Activated T-cell treated with anti-CD3 and anti-CD28 coated beads, Interleukin-2, amount 50 U/mL, for 24 hours (primary cell): ENCODE measurements at places on chromosomes 4 and X.

- DNase-seq: no peak
Measured at GRCh38 chrX:57964975-57965374, 54.7 kb upstream of the ZXDA start.

GRCh38 chr4:169202145-169202699 is 68.5 kb downstream of the SH3RF1 start:
- no peak for DNase-seq

- no peak for DNase-seq
Measured at GRCh38 chr4:173827707-173828106, 297.7 kb upstream of the HAND2 start.

- DNase-seq: no peak
Measured at GRCh38 chr4:54941994-54942552, 183.3 kb downstream of the KDR start.

- no peak for DNase-seq
Measured at GRCh38 chr4:133131829-133132460, 17.1 kb upstream of the PCDH10 start.
